ENCODE measurements at places on chromosomes 16 and 17.

- no peak for DNase-seq
Measured at GRCh38 chr17:42640121-42640520, 19.0 kb upstream of the TUBG2 start.

- DNase-seq: no peak
Measured at GRCh38 chr17:4173781-4174180, 30.8 kb downstream of the CYB5D2 start.

GRCh38 chr16:17070882-17071592 is 399.7 kb downstream of the XYLT1 start:
- no peak for DNase-seq

- no peak for DNase-seq
Measured at GRCh38 chr17:31371511-31372097, 19.9 kb upstream of the RAB11FIP4 start.

- DNase-seq: no peak
Measured at GRCh38 chr17:34424814-34425491, 61.9 kb upstream of the CCL1 start.

GRCh38 chr17:55776271-55776670 is 25.4 kb downstream of the PCTP start:
- DNase-seq: no peak

- DNase-seq: no peak
Measured at GRCh38 chr16:82044585-82044911, 9.5 kb downstream of the HSD17B2 start.

GRCh38 chr17:32588135-32588534 is 101.3 kb downstream of the CDK5R1 start:
- DNase-seq: no peak

GRCh38 chr16:66511602-66512271 is 38.2 kb downstream of the TK2 start:
- no peak for DNase-seq

GRCh38 chr17:77068915-77069314 is 71.9 kb upstream of the SEC14L1 start:
- DNase-seq: no peak

- DNase-seq: peak; percentile 22
Measured at GRCh38 chr16:68444056-68444657, 4.2 kb downstream of the SMPD3 start.

GRCh38 chr16:56477096-56477878 is 25.9 kb downstream of the OGFOD1 start:
- no peak for DNase-seq

- DNase-seq: no peak
Measured at GRCh38 chr17:80227156-80227555, 6.9 kb downstream of the SLC26A11 start.

DNA sequence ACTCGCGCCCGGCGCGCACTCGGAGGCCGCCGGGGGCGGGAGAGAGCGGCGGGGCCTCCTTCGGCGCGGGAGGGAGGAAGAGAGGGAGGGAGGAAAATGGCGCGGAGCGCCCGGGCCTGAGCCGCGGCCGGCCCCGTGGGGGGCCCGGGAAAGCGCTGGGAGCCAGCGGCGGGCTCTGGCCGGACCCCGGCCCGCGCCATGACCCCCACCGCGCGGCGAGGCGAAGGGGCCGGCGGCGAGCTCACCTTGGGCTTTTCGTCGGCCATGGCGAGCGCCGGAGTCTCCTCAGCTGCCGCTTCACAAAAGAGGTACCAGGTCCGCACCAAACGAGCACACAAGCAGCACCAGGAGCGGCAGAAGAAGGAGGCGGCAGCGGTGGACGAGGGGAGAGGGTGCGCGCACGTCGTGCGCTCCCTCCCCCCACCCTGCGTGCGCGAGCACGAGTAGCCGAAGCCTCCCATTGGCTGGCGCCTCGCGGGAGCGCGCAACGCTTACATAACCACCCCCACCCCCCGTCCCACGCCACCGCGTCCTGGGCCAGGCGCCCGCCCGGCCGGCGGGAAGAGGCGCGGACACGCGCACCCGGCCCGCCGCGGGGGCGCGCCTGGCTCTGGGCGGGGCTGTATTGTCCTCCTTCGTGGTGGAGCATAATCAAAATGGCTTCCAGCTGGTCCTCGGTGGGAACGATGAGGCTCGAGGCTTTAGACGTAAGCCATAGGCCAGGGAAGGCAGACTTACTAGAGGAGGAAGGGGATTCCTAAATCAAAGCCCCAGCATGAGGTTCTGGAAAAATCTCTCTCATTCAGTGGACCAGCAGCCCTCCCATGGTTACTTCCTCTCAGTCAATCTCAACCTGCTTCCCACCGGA is at the start of gene SUMO2:
Gene SUMO2 (minus strand): TSS at position 391 of the 868 bp plus-strand sequence. CDS start 125 bp downstream, at position 266.
- peak; percentile 85 for DNase-seq

DNA sequence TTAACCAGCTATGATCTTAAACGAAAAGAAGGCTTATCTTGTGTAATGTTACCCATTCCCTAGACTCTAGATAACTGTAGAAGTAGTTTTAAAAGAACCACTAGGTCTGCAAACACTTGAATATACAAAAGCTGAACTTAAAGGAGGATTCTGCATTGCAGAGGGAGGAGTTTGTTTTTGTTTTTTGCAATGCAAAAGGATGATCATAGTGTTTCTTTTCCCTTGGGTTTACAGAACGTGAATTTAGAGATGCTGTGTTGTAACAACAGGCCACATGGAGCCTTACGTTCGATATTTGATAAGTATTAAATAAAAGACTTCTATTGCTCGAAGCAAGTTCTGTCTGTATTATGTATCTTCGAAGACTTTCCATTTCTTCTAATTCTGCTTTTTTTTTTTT is 77.6 kb downstream of the CHD9 start:
- DNase-seq: no peak

DNA sequence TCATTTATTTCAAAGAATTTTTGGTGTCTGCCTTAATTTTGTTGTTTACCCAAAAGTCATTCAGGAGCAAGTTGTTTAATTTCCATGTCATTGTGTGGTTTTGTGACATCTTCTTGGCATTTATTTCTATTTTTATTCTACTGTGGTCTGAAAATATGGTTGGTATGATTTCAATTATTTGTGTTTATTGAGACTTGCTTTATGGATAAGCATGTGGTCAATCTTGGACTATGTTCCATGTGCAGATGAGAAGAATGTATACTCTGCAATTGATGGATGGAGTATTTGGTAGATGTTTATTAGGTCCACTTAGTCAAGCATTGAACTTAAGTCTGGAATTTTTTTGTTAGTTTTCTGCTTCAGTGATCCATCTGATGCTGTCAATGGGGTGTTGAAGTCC is 383.0 kb downstream of the PMP22 start:
- DNase-seq: no peak

DNA sequence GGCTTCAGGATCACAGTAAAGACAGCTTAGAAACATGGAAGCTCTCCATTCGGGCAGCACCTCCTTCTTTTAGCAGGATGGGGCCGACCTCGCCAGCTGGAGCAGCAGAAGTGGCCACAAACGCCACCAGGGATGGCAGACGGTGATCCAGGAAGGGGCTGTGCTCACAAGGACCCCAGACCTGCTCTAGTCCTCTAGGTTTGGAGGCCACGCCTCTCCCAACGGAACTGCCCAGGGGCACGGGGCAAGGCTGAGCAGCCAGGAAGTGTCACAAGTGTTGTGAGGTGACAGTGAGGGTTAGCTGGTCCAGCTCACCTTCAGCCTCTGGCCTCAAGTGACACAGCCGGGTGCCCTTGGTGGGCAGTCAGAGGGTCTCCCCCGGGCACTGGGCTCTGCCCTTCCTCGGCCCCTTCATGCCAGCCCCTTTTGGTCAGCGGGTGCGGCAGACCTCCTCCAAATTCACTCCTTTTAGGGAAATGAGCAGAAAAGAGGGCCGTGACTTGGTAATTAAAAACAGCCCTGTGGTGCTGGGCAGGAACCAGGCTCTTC is 20.4 kb downstream of the CEP295NL start:
- DNase-seq: no peak

DNA sequence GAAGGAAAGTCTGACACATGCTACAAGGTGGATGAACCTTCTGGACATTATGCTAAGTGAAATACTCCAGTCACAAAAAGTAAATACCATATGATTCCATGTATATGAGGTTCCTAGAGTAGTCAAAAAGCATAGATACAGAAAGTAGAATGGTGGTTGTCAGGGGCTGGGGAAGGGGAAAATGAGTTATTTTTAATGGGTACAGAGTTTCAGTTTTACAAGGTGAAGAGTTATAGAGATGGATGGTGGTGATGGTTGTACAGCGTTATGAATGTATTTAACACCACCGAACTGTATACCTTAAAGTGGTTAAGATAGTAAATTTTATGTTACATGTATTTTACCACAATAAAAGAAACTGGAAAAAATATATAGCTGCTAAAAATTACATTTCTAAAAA is 17.9 kb downstream of the RAD51D start:
- no peak for DNase-seq

- no peak for DNase-seq
Measured at GRCh38 chr17:8237175-8237574, 10.7 kb downstream of the CTC1 start.

- DNase-seq: no peak
Measured at GRCh38 chr17:61422116-61422799, 22.6 kb downstream of the TBX2 start.

GRCh38 chr16:66616592-66616991 is 12.1 kb downstream of the CMTM3 start:
- DNase-seq: no peak

GRCh38 chr16:1545044-1546040 is 11.9 kb downstream of the TMEM204 start:
- no peak for DNase-seq

GRCh38 chr16:17469011-17469740 is 1.6 kb downstream of the XYLT1 start:
- no peak for DNase-seq

DNA sequence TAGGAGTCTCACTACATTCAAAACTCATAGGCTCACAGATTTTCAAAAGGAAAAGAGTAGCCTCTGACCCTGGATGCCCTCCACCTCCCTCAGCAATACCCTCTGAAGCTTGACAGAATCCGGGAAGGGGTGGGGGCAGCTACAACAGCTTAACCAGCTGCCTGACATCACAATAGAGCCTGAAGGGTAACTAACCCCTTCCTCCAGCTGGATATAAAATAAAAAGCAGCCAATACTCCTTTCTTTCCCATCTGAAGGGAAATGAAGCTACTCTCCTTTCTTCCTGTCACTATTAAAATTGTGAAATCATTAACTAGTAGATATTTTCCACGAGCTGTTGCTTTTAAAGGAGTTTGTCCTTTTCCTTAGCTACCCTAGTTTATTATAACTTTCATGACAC is 24.0 kb downstream of the USP31 start:
- DNase-seq: no peak

DNA sequence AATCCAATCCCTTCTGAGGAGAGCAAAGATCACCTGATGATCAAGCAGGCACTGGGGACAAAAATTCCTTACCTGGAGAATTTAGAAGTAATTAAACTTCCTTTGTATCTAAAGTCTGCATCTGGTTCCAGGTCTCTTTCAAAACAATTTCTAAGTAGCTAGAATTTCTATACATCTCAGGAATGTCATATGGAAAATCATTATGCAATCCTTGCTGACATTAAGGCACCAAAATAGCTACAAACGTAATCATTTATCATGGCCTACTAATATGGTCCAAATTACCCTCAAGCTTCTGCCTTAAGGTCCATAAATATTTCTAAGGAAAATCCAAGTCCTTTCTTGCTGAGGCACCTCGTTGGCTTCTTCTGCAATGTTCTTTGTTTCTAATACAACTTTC is 32.9 kb upstream of the YPEL2 start:
- DNase-seq: no peak

GRCh38 chr17:42754782-42755181 is 6.2 kb upstream of the RAMP2 start:
- DNase-seq: no peak

- no peak for DNase-seq
Measured at GRCh38 chr17:29003289-29003688, 2.5 kb downstream of the SEZ6 start.

GRCh38 chr16:55699616-55700015 is 43.8 kb downstream of the SLC6A2 start:
- DNase-seq: no peak

- no peak for DNase-seq
Measured at GRCh38 chr17:49835472-49835871, 12.4 kb downstream of the TAC4 start.

- no peak for DNase-seq
Measured at GRCh38 chr17:43601280-43602039, 55.3 kb upstream of the ETV4 start.

DNA sequence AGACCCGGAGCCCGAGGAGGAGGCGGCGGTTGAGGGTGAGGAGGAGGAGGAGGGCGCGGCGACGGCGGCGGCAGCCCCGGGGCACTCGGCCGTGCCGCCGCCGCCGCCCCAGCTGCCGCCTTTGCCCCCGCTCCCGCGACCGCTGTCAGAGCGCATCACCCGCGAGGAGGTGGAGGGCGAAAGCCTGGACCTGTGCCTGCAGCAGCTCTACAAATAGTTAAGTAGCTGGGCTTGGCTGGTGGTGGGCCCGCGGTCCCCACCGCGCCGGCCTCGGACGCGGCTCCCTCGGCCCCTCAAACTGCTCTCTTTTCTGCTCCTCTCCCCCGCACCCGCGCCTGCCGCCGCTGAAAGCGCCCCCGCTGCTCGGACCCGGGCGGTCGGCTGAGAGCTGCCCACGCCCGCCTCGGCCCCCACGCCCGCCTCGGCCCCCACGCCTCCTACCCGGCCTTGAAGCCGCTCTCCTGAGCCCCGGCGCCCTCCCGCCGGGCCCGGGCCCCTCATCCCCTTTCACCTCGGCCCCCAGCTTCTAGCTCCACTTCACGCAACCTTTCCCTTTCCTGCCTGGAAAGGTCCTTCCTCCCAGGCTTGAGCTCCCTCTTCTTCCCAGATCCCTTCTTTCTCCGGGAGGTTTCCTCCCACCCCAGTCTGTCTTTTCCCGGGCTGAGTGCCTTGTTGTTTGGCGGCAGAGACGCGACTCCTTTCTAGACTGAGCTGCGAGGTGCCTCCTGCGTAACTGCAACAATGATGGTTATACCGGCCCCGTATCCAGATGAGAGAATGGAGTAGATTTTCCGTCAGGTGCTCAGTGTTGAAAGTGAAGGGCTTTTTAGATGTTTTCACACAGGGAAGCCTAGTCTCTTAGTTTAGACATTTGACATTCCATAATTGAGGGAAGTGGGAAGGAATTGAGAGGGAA is 850 bp downstream of the PPM1E start:
- DNase-seq: no peak

- no peak for DNase-seq
Measured at GRCh38 chr16:15539197-15539596, 103.8 kb downstream of the MARF1 start.
